ENCODE measurements at places on chromosomes 6 and 20.

DNA sequence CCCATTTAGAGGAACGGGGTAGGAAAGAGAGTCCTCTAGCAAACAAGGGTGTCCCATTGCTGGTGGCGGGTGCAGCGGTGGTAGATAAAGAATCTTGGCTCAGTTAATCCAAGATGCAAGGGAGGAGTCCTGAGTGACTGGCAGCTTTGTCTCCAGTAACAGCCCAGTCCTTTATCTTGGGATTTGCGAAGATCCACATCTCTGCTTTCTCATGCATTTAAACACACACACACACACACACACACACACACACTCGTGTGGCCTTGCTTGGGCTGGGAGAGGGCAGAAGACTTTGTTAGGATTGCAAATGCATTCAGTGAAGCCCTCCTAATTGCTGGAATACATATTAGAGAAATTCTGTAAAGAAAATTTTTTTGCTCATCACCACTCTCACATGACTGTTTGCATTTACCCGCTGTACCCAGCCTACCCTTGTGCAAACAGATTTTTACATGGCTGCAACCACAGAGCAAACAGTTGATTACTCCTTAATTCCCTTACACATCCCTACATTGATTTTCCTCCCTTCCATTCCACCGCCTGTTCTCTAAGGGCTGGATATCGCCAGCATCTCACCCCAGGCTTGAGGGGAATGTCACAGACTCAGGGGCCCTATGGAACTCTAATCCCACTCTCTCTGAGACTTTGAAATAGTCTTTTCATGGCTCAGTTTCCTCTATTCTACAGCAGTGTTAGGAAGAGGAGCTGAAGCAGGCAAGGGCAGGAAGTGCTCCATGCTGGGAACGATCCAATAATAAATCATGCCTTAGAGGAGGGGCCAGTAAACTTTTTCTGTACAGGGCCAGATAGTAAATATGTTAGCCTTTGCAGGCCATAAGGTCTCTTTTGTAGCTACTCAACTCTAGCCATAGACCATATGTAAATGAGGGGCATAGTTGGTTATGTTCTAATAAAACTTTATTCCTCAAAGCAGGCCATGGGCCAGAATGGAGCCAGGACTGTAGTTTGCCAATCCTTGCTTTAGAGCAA lies 3.5 kb downstream of the C6orf132 start:
- DNase-seq, result no peak

DNA sequence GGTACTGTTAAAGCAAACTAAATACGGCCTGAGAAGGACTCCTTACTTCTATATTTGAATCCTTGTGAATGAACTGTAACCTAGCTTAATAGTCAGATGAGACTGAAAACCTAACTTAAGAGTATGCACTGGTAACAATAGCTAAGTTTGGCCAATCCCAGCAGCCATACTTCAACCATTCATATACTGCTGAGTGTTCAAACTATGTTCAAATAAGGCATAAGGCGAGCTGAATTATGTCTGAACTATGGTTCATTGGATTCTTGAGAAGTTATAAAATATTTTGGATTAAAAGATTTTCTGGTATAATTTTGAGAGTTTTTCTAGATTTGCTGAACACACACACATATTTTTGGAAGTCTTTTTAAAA lies 2.2 kb downstream of the SMPDL3A start:
- DNase-seq, result no peak

DNA sequence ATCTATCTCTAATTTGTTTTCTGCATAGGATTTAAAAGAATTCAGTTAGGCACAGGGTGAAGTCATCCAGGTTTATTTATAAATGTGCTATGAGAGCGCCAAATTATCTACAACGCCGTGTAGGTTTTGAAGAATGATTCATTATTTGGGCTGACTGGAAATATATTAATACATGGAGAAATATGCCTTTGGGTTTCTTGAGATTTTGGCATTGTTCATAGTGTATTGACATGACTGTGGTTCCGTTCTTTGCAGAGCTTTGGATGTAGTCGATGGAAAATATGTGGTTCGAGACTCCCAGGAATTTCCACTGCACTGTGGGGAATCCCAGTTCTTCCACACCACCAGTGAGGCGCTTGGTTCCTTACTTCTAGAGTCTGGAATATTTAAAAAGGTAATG lies 90.9 kb downstream of the CRYBG1 start:
- DNase-seq, result no peak

- DNase-seq, result no peak
Observed at GRCh38 chr20:37926612-37927011, 23.7 kb downstream of the VSTM2L start.

- no peak for DNase-seq
Observed at GRCh38 chr6:47303342-47303741, 6.4 kb downstream of the TNFRSF21 start.

DNA sequence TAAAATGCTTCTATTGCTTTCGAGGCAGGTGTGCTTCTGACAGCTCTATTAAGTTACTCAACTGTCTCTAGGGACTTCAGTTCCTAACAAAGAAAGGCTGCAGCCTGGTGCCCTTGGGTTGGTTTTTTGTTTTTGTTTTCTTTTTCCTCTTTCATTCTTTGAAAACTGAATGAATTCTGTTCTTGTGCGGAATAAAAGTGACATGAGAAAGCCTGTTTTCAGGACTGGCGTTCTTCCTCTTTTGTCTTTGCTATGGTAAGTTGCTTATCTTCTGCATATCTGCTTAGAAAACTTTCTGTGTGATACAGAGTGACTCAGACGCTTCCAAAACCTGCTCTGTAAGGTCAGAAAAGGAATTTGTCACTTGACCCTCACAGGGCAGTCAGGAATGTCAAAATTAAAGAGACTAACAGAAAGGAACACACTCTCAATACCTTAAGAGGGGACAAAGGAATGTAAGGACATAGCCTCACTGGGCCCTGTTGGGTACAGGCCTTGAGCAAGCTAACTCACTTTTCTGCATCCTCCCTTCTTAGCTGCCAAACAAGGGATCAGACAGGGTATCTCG lies 56.2 kb upstream of the NHSL1 start:
- DNase-seq, result no peak

- no peak for DNase-seq
Observed at GRCh38 chr6:40962241-40962640, 76.8 kb downstream of the UNC5CL start.

GRCh38 chr6:169701311-169701953 lies 397 bp downstream of the WDR27 start:
- DNase-seq, result no peak

- DNase-seq, result no peak
Observed at GRCh38 chr6:130647246-130647645, 180.0 kb upstream of the SMLR1 start.

DNA sequence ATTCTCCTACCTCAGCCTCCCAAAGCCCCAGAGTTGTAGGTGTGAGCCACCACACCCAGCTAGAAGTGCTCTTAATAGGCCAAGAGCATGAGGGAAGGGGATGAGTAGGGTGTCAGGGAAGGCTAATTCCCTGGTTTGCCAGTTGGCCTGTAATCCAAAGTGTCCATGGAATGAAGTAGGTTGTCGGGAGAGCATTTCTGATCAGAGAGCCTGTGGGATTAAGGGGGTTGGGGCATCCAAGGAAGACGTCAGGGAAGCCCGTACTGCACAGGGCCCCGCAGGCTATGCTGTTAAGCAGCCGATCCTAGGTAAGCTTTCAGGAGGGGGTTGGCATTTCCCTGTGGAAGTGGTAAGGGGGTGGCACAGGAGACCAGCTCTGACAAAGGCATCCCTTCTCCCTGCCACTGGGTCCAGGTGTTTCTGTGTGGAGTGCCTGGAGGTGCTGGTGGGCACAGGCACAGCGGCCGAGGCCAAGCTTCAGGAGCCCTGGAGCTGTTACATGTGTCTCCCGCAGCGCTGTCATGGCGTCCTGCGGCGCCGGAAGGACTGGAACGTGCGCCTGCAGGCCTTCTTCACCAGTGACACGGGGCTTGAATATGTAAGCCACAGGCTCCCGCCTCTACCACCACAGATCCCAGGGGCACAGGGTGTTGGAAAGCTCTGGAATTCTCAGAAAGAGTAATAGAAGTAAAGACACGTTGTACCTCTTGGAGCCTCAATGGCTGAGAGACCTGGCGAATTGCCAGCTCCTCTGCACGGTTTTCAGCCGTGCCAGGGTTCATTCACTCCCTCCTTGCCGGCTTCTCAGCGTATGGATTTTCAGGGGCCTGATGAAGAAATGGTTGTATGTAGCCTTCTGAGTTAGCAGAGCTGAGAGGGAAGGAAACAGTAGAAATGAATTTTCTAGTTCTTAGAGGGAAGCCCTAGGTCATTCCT lies 21.4 kb upstream of the MAPRE1 start:
- DNase-seq, result no peak

GRCh38 chr6:10278746-10279145 lies 136.1 kb downstream of the TFAP2A start:
- DNase-seq, result no peak

- DNase-seq, result no peak
Observed at GRCh38 chr6:16757332-16757731, 3.9 kb downstream of the ATXN1 start.

- DNase-seq, result peak; percentile 87
Observed at GRCh38 chr6:142944124-142945048, 590 bp downstream of the HIVEP2 start.

Data from stimulated activated CD4-positive, alpha-beta T cell treated with anti-CD3 and anti-CD28 coated beads, Interleukin-12 subunit alpha, Interleukin-12 subunit beta, amount 100 ng/mL, for 48 hours (primary cell).